Germinal center (tissue), 1 donor: ENCODE measurements at places on chromosomes 2 and 18.

DNA sequence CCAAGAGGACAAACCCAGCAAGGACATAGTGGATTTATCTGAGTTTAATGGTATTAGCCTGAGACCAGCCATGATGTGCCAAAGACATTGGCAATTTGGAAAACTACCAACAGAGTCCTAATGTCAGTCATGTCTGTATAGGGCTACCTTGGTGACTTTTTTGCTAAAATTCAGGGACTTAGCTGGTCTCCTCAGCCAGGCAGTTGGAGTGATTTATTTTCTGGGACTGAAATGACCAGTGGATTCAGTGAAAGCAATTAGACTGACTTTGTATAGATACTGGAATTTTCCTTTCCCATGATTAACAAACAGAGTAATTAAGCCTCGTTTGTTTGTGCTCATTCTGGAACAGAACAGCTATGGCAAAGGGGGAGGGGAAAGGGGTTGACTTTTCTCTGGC is 55.0 kb downstream of the LYPD6 start:
- no peak for DNase-seq

- DNase-seq = peak; percentile 68
These were observed 23.3 kb downstream of the SMAD7 start for GRCh38 chr18:48927286-48928080.

DNA sequence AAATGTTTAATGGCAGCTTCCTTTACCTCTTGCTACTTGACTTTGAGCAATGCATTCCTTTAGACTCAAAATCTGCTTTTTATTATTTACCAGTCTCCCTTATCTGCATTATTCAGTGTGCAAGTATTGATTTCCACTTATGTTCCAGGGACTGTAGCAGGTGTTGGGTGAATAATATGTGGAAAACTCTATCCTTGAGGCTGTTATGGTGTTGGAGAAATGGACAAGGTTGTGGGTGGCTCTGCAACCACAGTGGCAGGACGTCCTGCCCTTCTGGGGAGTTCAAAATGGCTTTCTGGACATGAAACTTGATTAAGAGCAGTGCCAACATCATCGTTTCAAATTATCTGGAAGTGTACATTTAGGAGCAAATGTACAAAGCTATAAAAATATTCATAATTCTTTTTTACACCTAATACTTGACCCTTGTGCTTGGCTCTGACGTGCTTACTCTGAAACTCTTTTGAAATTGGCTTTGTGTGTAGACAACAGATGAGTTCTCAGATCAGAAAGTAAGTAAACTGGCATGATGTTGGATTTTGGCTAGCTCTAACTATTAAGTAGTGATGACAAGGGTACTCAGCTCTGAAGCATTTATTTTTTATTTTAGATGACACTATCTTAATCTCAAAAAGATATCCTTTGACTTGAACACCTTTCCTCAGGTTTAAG is 766.2 kb downstream of the DPP10 start:
- no peak for DNase-seq

GRCh38 chr2:23509596-23510292 is 124.8 kb downstream of the KLHL29 start:
- DNase-seq = no peak

GRCh38 chr2:20578895-20579825 is 71.7 kb downstream of the HS1BP3 start:
- no peak for DNase-seq
